ENCODE measurements at places on chromosomes 2 and 18.
A peak's percentile ranks its signal among the peaks of the same experiment; 100 is the strongest.

DNA sequence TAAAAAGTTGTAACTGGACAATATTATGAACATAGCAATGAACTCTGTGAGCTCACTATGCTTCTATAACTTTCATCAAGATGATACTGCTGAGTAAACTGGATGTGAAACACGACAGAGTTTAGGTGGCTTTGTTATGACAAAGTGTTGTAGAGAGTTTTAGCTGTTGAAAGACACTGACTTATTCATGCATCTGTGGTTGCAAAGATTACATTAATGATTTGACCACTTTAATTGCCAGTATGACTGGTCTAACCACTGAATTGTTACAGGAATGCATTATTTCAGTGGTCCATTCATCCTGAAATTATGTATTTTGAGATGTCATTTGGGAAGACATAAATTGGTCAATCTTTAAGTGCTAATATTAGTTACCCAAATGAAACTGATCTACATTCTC is 117.9 kb downstream of the SPHKAP start:
- DNase-seq = peak; percentile 8

DNA sequence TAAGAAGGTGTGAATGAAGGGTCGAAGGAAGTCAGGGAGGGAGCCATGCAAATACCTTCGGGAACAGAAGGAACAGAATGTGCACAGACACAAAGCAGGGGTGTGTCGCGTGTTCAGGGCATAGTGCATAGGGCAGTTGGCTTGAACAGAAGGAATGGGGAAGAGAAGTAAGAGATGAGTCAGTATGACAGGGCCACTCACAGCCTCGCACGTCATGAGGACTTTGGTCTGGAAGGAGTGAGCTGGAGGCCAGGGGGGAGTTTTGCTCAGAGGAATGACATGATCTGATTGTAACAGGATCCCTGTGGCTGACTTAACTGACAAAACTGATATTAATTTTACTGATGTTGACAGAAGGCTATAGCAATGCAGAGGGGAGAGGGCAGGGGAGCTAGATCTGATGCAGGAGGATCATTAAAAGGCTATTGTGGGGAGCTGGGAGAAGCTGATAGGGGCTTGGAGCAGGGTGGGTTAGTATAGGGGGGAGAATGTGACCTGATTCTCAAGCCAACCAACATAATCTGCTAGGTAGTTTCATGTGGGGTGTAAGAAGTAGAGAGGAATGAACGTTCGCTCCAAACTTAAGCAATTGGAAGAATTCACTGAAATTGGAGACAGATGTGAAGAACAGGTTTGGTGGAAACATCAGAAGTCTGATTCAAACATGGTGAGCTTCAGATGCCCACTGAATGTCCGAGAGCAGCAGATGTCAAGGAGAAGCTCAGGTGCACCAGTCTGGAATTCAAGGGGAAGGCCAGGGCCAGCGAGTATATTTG is 60.4 kb upstream of the COPS8 start:
- peak; percentile 98 for DNase-seq

GRCh38 chr2:1910021-1910420 is 165.7 kb upstream of the PXDN start:
- DNase-seq = no peak

DNA sequence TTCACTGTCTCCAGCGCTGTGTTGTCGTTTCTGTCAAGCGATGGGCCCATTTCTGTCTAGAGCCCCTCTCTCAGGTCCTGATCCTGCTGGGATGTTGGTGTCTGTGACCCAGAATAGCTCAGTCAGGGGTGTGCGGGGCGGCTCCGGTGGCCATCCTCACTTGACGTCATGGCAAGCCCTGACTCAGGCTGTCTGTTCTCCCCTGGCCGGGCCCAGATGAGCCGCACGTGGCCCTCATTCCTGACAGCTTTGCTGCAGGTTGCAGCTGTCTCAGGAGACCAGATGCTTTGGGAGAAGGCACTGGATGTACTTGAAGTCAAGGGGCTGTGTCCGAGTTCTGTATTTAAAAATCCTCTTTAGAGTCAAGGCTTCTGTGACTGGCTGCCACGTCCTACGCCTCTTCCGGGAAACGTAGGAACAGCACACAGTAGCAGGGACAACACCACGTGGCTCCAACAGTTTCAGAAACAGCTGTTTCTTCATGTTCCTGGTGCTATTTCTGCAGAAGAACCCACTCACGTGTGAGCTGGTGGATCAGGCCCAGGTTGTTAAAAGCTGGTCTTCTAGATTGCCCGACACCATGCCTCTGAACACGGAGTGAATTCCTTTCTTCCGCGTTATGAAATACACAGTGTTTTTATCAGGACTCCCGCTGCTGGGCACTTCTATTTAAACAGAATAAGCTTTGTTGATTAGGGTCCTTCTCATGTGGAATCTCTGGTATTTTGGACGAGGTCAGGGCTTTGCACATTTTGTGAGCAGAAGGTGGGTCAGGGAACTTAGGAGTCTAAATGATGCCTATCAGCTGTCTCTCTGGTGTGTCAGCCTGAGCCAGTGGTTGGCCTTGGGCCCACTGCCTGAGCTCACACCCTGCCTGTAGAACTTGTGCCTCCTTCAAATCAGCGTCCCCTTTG is 28.3 kb upstream of the NTSR2 start:
- DNase-seq = peak; percentile 71

GRCh38 chr18:48076461-48076860 is 146.0 kb upstream of the SMAD2 start:
- no peak for DNase-seq

DNA sequence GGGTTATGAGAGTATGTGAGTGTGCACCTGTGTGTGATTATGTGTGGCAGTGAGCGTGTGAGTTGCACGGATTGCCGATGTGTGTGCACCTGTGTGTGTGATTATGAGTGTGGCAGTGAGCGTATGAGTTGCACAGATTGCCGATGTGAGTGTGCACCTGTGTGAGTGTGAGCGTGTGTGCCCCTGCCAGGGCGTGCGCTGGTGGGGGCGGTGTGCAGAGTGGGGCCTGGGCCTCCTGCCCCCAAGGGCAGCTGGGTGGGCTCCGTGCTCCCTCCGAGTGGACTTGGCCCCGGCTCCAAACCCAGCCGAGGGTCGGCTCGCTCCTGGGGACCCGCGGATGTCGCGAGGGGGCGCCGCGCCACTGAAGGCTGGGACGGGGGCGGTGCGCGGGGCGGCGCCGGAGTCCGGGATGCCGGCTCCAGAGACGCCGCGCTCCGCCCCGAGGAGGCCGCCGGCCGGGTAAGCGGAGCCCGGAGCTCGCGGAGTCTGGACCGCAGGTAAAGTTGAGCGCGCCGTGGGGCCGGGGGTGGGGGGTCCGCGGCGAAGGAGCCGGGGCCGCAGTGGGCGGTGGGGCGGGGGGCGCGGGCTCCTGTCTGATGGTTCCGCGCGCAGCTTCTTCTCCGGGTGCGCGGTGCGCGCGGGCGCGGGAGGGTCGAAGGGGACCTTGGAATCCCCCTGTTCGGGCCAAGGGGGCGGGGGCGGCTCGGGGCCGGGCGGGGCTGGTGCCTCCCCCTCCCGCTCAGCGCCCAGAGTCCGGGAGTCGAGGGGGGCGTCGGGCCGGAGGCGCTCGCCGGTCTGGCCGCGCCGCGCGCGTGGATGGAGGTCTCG is at the start of gene KCNG2:
Gene KCNG2, plus strand, starts transcription at position 421 of the 828 bp plus-strand sequence. CDS start 65,730 bp downstream, outside the sequence.
- no peak for DNase-seq

GRCh38 chr18:44789710-44790109 is 109.0 kb downstream of the SETBP1 start:
- DNase-seq = peak; percentile 34

DNA sequence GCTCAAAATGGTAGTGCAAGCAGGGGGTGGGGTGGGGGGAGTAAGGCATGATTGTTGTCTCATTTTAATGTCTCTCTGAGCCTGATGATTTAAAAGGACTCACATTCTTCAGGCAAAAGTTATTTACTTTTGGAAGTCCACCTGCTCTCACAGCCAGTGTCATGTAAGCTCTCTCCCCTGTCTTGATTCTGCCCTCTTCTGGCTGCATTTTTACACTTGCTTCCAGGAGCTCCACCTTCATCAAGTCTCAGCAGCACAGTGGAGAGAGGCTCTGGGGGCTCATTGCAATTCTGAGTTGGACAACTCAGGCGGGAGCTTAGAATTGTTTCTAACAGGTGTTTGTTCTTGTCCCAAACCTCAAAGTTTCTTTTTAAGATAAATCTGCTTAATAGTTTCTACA is 39.2 kb downstream of the GNAL start:
- DNase-seq = no peak

DNA sequence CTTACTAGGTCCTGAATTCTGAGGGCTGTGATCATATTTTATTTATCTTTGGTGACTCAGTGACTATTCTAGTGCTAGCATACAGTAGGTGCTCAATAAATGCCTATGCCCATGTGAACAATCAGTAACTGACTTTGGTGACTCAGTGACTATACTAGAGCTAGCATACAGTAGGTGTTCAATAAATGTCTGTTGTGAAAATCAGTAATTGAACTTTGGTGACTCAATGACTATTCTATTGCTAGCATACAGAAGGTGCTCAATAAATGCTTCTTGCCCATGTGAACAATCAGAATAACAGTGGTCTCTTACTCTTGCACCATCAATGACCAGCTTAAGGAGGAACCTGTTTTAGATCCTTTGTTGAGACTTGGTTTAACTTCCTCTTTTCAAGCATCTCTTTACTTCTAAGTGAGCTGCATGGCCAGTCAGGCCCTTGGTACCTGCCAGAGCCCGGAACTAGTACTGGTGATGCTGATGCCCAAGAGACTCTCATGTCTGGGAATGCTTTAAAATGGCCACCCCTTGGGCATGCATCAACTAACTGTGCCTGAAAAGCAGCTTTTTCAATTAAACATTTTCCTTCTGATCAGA is 214.9 kb upstream of the SPRED2 start:
- DNase-seq = no peak

DNA sequence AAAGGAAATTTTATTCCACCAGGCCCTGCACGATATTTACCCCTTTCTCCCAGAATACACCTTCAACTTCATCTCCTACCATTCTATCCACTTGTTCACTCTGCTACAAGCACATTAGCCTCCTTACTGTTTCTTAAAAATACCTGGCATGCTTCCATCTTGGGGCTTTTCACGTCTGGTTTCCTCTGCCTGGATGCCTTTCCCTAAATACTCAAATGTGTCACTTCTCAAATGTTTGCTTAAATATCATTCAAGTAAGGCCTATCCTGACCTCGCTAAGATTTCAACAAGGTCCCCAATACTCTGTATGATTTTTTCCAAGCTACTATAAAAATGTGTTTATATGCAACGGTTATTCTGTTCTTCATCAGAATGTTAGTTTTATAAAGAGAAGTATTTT is 433.0 kb upstream of the CHAC2 start:
- DNase-seq = no peak

- no peak for DNase-seq
These were observed 25.5 kb downstream of the PIAS2 start for GRCh38 chr18:46891742-46892214.

DNA sequence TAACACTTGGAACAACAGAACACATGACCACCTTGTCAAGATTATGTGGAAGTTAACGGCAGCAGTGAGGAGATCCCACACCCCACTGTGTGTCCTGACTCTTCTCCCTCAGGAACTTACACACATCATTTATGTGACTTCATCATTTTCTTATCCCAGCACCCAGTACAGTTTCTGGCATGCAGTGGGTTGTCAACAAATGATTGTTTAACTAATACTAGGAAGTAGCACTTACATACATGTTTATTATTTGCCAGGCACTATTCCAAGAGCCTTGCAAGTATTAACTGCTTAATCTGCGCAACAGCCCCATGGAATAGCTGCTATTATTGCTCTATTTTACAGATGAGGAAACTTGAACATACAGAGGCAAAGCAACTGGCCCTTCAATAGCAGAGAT is 391.5 kb downstream of the TXNL1 start:
- no peak for DNase-seq

DNA sequence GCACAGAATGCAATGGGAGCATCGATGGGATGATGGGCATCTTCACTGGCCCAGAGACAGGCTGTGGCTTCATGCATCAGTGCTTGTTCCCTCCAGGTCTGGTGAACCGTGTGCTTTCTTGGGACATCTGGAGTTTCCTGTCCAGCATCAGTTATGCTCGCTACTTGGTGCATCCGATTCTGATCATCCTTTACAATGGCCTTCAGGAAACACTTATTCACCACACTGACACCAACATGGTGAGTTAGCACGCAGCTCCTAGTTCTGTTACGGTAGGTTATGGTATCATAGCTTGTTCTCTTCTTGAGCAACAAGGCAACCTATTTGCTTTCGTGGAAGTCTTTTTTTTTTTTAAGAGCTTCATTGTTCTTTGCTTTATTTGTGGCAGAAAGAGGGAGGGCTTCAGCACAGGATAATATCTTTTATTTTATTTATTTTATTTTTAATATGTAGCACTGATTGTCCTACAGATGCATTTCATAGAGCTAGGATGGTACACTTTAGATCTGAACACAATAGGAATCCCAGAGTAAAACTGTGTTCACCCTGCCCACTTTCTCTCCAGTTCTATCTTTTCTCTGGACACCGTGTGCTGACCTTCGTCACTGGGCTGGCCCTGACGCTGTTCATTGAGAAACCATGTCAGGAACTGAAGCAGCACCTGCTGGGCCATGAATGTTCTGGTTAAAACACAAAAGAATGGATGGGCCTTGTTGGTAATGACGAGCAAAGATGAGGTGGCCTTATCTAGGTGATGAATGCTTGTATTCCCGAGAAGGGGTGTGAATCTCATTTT is 71.2 kb upstream of the SEC11C start:
- no peak for DNase-seq

- no peak for DNase-seq
These were observed 22.7 kb downstream of the MRO start for GRCh38 chr18:50797142-50797541.

- DNase-seq = no peak
These were observed 113.4 kb downstream of the GBX2 start for GRCh38 chr2:236054621-236055305.

Measured in fibroblast of skin of right biceps (primary cell).